ENCODE measurements at places on chromosomes 11 and 22.

GRCh38 chr11:31757260-31757835, 53.8 kb downstream of the PAX6 start:
- DNase-seq: no peak

DNA sequence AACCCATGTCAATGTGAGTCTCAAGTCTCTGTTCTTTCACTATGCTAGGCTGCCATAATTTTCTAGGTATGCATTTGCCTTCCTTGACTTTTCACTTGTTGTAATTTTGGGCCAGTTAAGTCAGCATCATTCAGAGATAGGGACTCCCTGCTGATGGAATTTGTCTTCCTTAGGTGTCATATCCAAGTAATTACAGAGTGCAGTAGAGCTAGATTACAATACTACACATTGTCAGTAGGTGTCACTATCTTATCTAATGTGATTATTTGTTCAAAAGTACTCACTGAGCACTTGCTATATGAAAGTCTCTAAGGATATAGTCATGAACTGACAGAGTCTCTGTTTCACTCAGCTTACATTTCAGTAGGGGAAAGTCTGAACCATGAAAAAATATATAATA, 25.0 kb upstream of the SYN3 start:
- DNase-seq: no peak

- DNase-seq: no peak
Measured at GRCh38 chr11:30423279-30423648, 100.4 kb downstream of the ARL14EP start.

- no peak for DNase-seq
Measured at GRCh38 chr11:45158891-45159605, 12.6 kb downstream of the PRDM11 start.

DNA sequence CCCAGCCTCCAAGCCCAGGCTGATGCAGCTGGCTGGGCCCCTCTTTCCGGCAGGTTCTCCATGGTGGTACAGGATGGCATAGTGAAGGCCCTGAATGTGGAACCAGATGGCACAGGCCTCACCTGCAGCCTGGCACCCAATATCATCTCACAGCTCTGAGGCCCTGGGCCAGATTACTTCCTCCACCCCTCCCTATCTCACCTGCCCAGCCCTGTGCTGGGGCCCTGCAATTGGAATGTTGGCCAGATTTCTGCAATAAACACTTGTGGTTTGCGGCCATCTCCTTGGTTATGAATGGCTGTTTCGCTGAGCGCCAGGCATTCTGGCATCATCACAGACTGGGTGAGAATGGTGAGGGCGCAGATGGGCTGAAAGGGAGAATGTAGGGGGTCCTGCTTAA, 3.6 kb downstream of the PRDX5 start:
- no peak for DNase-seq
